ENCODE measurements at places on chromosomes 5 and 9. TPM values are rescaled to one million over a fixed set of nuclear protein-coding genes. Genes with fewer than 3 reads are reported as not detected.

Gene SPAG8
- 1.2 TPM for total RNA-seq

Gene RASEF
- 0.33 TPM for total RNA-seq

Gene TMEM171
- total RNA-seq, result 0.39 TPM

Gene TEX48
- not detected for total RNA-seq

Gene WDR38
- not detected for total RNA-seq

Gene DRD1
- not detected for total RNA-seq

Gene SLU7
- total RNA-seq, result 64.0 TPM

Gene INSL6
- not detected for total RNA-seq

Gene STXBP1
- total RNA-seq, result 16.6 TPM

Gene FBP2
- total RNA-seq, result not detected

Gene CARTPT
- total RNA-seq, result not detected

Gene SPATA6L
- total RNA-seq, result 4.7 TPM

Gene ANKRD34B
- not detected for total RNA-seq

Gene CFAP77
- not detected for total RNA-seq

Gene SPINK7
- not detected for total RNA-seq

Gene TMEM174
- not detected for total RNA-seq

All from placental epithelial cell (primary cell).